ENCODE measurements at places on chromosomes 1 and 21.

- DNase-seq, result no peak
Observed at GRCh38 chr21:37550618-37551330, 184.2 kb downstream of the DYRK1A start.

- no peak for DNase-seq
Observed at GRCh38 chr1:246797597-246797996, 73.4 kb downstream of the SCCPDH start.

GRCh38 chr1:33460947-33461629 is 11.4 kb upstream of the ZSCAN20 start:
- DNase-seq, result no peak

GRCh38 chr1:13779930-13780329 is 79.9 kb downstream of the PRDM2 start:
- DNase-seq, result no peak

- DNase-seq, result no peak
Observed at GRCh38 chr1:226656601-226657277, 82.3 kb downstream of the ITPKB start.

- no peak for DNase-seq
Observed at GRCh38 chr1:109719337-109719837, 7.3 kb downstream of the GSTM5 start.

DNA sequence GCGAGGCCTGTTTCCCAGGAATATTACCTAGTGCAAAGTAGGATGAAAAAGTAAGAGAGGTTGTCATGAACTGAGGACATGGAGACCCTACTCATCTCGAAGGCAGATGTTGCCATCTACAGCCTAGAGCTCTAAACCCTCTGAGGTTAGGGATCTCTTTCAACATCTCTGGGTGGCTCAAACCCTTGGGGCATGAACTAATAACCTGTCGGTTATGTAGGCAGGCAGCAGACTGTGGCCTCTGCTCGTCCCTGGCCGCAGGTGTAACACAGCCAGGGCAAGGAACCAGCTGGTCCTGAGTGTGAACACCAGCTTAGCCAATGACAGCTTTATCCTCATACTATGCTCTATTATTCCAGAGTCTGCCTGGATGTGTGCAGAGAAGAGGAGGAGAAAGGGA is 13.2 kb downstream of the CAPZB start:
- no peak for DNase-seq

- DNase-seq, result no peak
Observed at GRCh38 chr1:11523261-11523660, 44.3 kb downstream of the DISP3 start.

GRCh38 chr21:44583089-44583799 is 2.8 kb upstream of the KRTAP10-5 start:
- DNase-seq, result no peak

DNA sequence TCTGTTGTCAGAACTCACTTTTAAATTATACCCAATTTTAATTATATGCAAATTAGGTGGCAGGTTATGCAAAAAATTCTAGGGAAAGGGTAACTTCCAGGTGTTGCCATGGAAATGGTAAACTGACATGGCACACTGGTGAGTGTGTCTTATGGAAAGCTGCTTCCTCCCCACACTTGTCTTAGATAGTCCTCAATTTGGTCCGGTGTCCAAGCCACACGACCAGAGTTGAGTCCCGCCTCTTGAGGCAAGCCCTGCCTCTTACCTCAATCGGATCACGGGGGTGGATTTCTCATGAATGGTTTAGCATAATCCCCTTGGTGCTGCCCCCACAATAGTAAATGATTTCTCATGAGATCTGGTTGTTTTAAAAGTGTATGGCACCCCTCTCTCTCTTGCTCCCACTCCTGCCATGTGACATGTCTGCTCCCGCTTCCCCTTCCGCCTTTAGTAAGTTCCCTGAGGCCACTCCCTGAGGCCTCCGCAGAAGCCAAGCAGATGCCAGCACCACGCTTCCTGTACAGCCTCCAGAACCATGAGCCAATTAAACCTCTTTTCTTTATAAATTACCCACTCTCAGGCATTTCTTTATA is 74.9 kb downstream of the MATN1 start:
- DNase-seq, result no peak

- DNase-seq, result no peak
Observed at GRCh38 chr1:226976978-226977642, 37.0 kb downstream of the COQ8A start.

DNA sequence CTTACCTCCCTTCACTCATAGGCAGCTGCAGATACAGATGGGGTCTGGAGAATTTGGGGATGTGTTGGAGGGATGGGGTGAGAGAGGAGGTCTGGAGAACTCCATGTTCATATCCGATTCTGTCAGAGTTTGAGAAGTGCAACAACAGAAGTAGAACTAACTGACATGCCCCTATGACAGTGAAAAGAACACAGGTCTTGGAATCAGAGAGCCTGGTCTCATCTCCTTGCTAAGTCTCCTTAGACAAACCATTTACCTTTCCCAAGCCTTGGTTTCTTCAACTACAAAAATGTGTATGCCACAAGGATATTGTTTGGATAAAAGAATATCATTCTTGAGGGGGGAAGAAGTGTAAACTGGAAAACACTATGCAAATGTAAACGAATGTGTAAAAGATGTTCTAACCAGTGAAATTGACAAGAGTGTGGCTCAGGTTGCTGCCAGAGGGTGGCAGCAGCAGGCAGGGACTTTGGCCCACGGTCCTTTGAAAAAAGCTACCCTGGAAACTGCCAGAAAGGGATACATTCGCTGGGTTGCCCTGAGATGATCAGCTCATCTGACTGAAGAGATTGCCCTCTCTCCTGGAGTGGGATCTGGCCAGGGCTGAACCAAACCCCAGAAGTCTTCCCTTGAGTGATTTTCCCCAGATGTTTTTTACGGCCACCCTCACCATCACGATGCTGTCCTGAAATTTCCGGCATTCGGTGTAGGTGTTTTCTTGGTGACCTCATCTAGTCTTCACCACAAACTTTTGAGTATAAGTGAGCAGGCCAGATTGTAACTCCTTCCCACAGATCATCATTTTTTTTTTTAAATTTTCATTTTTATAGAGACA is 17.0 kb upstream of the CD2 start:
- no peak for DNase-seq

- no peak for DNase-seq
Observed at GRCh38 chr1:201719812-201720521, 109.0 kb upstream of the IPO9 start.

- no peak for DNase-seq
Observed at GRCh38 chr1:176939993-176940392, 224.5 kb downstream of the ASTN1 start.

- no peak for DNase-seq
Observed at GRCh38 chr1:116152950-116153691, 41.9 kb downstream of the MAB21L3 start.

DNA sequence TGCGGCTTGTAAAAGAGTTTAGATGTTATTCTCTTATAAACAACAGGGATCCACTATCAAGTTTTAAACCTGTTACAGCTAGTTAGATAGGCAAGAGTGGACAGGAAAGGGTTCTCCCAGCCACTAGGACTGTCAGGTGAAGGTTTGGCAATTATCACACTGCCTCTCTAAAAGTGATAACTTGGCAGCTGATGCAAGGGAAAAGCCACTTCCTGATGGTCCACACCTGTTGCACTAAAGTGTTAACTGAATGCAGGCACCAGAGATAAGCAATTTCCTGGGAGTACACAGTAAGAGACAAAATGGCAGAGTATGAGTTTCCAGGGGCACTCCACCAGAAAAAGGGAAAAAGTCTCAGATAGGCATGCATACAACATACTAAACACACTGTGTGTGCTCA is 99.4 kb downstream of the VAV3 start:
- DNase-seq, result no peak

DNA sequence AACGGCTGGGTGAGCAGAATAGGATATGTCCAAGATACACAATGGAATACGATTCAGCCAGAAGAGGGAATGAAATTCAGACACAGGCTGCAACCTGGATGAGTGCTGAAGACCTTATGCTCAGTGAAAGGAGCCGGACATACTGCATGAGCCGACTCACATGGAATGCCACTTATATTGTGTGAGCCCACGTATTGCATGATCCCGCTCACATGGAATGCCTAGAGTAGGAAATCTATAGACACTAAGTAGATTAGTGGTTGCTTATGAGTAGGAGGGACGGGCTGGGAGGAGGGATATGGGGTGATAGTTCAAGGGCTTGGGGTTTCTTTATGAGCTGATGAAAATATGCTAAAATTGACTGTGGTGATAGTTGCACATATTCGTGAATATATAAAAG is 26.8 kb downstream of the TMPRSS2 start:
- DNase-seq, result no peak

GRCh38 chr1:103112546-103112945 is 4.2 kb upstream of the COL11A1 start:
- no peak for DNase-seq

DNA sequence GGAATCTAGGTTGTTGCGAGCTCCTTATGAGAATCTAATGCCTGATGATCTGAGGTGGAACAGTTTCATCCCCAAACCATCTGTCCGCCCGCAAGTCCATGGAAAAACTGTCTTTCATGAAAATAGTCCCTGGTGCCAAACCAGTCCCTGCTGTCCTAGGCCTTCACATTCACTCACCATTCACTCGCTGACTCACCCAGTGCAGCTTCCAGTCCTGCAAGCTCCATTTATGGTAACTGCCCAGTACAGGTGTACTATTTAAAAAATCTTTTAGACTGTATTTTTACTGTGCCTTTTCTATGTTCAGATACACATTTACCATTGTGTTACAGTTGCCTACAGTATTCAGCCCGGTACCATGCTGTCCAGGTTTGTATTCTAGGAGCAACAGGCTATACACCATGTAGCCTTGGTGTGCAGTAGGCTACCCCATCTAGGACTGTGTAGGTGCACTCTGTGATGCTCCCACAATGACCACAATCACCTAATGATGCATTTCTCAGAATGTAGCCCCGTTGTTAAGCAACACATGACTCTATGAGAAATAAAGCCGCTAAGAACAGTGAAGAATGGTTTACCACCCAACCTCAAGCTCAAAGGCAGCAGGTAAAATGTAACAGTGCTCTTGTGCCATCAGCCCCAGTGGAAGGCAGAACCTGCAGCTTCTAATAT is 2.4 kb downstream of the ECHDC2 start:
- no peak for DNase-seq

- no peak for DNase-seq
Observed at GRCh38 chr1:108841703-108842102, 15.2 kb downstream of the AKNAD1 start.

DNA sequence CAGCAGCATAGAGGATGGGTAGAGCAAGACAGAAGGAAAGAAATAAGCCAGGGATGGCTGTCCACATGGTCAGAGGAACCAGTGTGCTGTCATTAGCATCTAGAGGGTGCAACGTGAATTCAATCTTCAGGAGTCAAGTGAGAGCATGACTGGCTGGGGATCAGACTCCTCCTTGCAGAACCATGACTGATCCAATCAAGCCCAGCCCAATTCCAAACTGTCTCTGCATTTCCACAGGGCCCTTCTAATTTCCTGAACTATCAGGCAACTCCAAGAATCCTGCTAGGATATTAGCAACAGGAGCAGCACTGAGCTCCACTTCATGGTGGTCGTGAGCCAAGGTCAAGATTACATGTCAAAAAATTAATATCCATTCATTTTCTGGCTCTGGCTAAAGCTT is 166.8 kb upstream of the CAMK1G start:
- DNase-seq, result no peak

- DNase-seq, result no peak
Observed at GRCh38 chr1:8477166-8477982, 159.5 kb downstream of the SLC45A1 start.

GRCh38 chr1:223243441-223244050 is 100.5 kb upstream of the TLR5 start:
- no peak for DNase-seq

DNA sequence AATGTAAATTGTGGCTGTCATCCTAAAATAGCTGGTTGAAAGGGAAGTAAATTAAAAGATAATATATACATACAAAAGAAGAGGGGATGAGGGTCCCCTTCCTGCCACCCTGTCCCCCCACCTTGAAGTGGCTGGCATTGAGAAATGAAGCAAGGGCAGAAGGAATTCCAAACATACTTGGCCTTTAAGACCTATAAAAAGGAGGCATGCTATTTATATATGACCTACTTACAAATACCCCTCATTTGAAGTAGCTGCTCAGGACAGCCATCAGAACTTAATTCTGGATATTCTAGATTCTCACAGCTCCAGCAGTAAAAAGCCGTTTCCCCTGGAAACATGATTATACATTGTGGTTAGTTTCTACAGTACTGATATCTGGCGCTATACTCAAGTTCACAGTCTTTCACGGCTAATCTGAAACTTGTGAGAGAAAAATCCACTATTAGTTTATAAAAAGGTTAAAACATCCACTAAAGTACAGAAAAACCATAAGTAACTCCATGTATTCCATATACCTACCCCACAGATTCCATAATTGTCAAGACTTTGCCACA is 9.6 kb upstream of the MAP10 start:
- no peak for DNase-seq

GRCh38 chr1:214707306-214708087 is 104.5 kb downstream of the CENPF start:
- no peak for DNase-seq

DNA sequence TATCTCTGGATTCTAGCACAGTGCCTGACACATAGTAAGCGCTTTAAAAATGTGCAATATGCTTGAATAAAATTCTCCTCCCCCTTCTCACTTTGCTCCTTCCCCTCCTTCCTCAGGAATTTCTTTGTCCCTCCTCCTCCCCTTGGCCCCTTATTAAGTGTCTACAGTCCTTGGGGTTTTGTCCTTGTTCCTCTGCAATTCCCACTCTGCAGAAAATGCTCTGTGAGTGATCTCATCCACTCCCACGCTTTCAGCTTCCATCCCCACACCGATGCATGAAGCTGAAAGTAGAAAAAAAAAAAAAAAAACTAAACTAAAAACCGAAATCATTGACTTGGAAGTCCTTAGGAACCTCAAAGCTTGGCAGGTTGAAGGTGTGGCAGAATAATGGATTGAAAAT is 273.6 kb downstream of the RRAGC start:
- DNase-seq, result no peak

DNA sequence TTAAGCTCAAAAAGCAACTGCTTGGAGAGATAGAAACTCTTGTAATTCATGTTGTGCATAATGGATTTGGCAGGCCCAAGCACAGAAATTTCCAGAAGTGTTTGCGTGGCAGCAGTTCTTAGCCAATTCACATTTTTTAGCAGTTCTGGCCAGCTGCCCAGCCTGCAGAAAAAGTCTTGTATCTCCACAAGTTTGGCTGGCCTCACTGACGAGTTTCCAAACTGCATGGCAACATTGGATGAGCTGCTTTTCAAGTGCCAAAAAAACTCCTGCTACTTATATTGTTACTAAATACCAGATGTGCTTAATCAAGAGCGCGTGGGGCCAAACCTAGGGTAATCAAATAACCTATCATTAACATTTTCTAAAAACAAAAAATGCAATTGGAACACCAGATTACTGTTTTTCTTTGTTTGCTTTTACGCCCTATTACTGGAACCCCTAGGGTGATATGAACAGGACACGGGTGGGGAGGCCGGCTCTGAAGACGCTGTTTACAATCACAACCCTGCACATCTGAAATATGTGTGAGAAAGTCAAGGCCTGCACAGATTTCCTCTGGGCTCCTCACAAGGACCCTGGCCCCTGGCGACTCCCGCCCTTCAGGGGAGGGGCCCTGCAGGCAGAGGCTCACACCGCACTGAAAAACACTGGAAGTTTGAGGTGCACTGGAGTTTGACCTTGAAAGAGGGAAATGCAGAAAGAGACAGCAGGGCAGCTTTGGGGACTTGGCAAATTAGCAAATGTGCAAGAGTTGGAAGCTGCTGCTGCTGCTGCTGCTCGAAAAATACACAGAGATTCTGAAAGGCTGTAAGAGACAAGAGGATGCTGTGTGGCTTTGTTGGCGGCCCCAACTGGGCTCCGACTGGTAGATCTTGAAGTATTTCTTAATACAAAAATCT is 55.2 kb upstream of the TARBP1 start:
- no peak for DNase-seq

GRCh38 chr1:48771561-48771960 is 5.1 kb downstream of the BEND5 start:
- DNase-seq, result no peak
